ENCODE measurements at places on chromosomes 5 and 9. TPM values are rescaled to one million over a fixed set of nuclear protein-coding genes. Genes with fewer than 3 reads are reported as not detected.

Gene BRD3
- total RNA-seq, result 19.4 TPM

Gene CDH9
- not detected for total RNA-seq

Gene OSMR
- total RNA-seq, result 21.2 TPM

Gene SH3TC2
- 8.6 TPM for total RNA-seq

Gene TAF1L
- not detected for total RNA-seq

Gene CAMK2A
- not detected for total RNA-seq

Gene DNAJB5
- 4.8 TPM for total RNA-seq

Gene WWC1
- 0.31 TPM for total RNA-seq

Gene MYO10
- total RNA-seq, result 80.8 TPM

Gene NEUROG1
- total RNA-seq, result not detected

Gene TRIM32
- 10.0 TPM for total RNA-seq

Gene CDKN2B
- 3.1 TPM for total RNA-seq

Gene LRRC26
- total RNA-seq, result not detected

Gene DBH
- not detected for total RNA-seq

Gene AQP3
- total RNA-seq, result 1.3 TPM
